ENCODE measurements at places on chromosomes 2 and 18.

DNA sequence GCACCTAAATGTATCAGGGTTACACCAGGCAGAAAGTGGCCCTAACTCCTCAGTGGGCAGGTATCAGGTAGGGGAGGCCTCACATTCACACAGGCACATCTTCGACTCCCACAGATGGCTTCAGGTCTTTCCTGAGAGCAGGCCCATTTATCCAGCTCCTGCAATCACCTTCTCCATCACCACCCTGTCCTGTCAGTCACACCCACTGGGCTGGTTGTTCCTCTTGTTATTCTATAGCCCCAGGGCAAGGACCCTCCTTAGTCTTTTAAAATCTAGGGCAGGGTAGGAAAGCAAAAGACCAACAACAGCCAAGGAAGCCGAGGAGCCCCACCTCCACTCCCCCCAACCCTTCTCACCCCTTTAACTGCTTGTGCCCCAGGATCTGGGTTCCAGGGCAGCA is 9.1 kb upstream of the HOXD4 start:
- no peak overlapping the region for H3K4me3 ChIP-seq
- no peak for DNase-seq
- H3K27me3 ChIP-seq = no peaks in the 10 kb centered on the region
- H3K27ac ChIP-seq = no peak overlapping the region
- H3K4me1 ChIP-seq = peaks cover 5% of the 10 kb centered on the region
- no peaks in the 10 kb centered on the region for H3K36me3 ChIP-seq

- no peak for DNase-seq
- H3K4me1 ChIP-seq = no peaks in the 10 kb centered on the region
- H3K27ac ChIP-seq = no peak overlapping the region
- H3K27me3 ChIP-seq = no peaks in the 10 kb centered on the region
Measured at GRCh38 chr18:8944871-8945245, 157.6 kb upstream of the NDUFV2 start.

DNA sequence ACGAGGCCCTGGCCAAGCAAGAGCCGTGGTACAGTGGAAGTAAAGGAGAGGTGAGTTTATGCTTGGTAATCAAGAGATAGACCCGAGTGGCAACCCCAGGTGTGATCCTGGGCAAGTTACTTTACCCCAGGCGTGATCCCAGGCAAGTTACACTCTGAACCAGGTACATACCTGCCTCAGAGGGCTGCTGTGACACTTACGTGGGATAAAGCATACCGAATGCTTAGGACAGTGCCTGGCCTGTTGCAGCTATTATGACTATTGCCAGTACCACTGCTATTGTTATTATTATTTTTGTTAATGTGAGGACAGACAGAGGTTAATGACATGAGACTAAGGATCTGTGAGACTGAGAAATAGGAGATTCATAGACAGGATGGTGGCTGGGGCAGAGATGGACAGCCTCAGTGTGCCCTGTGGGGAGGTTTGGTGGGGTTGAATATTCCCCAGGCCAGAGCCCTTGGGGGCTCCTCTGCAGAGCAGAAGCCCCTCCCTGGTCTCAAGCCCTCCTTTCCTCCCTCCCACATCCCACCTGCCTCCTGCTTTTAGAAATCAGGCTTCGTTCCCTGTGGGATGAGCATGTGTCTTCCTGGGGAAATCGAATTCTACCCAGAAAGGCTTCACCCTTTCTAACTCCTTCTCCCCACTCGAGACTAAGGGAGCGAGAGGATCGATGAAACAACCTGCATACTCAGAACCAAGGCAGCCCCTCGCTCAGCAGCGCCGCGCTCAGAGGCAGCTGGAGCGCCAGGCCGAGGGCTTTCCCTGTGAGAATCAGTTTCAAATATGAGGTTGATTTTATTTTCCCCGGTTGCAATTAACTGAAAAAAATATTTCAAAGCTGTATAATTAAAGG is 62.0 kb upstream of the SIX3 start:
- no peak overlapping the region for H3K27ac ChIP-seq
- H3K36me3 ChIP-seq = no peaks in the 10 kb centered on the region
- H3K27me3 ChIP-seq = no peaks in the 10 kb centered on the region
- no peaks in the 10 kb centered on the region for H3K4me1 ChIP-seq
- H3K4me3 ChIP-seq = no peak overlapping the region

- no peak for DNase-seq
- no peak overlapping the region for H3K27ac ChIP-seq
- no peaks in the 10 kb centered on the region for H3K36me3 ChIP-seq
- H3K4me3 ChIP-seq = no peak overlapping the region
- H3K4me1 ChIP-seq = no peaks in the 10 kb centered on the region
Measured at GRCh38 chr18:11520536-11520935, 88.9 kb upstream of the SLC35G4 start.

DNA sequence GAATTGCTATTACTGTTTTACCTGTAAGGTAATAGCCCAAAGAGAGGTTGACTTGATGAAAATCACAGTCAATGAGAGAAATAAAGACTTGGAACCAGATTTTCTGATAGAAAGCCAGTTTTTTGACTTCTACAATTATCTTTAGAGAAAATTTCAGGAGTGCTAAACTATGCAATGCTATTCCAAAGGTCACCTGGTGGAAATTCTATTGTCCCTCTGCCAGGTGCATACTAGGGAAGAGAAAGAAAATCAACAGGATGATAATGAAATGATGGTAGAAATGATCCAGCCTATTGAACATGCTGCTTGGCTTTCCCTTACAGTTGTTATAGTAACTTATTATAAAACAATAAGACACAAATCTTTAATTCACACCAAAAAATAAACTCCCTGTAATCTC is 85.0 kb downstream of the FASTKD2 start:
- H3K27ac ChIP-seq = no peak overlapping the region
- H3K4me1 ChIP-seq = peaks cover 4% of the 10 kb centered on the region
- H3K27me3 ChIP-seq = no peaks in the 10 kb centered on the region

DNA sequence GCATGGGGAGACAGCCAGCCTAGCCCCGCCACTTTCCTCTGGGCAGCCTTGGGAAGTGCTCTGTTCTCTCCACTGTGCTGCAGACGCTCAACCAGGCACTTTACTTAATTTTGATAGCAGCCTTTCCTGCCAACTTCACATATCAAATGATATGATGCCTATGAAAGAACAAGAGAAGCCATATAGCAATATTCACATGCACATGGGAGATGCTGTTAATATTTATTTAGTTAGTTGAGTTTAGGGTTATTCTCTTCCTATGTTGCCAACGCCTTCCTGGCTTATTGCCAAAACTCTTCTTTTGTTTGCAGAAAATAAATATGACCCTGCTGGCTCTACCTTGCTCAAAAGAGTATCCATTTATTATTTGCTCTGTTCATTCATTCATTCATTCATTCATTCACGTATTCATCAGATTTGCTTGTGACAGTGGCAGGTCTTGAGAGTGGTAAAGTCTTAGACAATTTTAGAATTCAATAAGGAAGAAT is 99.3 kb downstream of the GATA6 start:
- no peaks in the 10 kb centered on the region for H3K36me3 ChIP-seq
- no peak overlapping the region for H3K27ac ChIP-seq
- H3K4me1 ChIP-seq = no peaks in the 10 kb centered on the region

DNA sequence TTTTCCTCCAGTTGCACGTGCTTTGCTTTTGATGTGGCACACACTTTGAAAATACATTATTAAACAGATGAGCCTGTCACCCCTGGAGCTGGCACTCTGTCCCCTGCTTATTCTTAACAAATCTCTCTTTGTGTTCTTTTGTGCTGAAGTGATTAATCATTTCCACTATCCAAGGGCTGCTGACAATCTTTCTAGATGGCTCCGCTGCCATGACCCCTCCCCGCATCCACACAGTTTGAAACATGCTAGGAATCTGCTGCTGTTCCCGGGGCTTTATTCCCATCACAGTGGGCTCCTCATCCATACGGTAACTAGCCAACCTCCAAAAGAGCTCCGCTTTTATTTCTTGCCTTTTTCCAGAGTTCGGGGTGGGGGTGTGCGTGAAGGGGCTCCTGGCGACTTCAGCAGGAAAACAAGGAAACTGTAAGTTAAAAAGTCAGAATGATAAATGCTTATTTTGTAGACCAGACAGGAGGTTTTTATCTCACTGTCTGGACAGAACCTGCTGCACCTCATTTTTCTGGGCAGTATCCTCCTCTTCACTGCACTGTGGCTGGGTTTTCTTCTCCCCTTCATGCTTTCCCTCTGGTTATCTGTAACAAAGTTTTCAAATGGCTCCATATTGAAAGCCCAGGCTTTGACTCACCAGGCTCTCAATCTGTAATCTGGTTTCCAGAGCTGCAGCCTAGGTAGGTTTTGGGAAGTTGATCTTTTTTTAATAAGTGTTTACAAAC is 319.7 kb downstream of the AFF3 start:
- H3K36me3 ChIP-seq = no peaks in the 10 kb centered on the region
- H3K27ac ChIP-seq = no peak overlapping the region
- no peak for DNase-seq
- no peaks in the 10 kb centered on the region for H3K27me3 ChIP-seq

DNA sequence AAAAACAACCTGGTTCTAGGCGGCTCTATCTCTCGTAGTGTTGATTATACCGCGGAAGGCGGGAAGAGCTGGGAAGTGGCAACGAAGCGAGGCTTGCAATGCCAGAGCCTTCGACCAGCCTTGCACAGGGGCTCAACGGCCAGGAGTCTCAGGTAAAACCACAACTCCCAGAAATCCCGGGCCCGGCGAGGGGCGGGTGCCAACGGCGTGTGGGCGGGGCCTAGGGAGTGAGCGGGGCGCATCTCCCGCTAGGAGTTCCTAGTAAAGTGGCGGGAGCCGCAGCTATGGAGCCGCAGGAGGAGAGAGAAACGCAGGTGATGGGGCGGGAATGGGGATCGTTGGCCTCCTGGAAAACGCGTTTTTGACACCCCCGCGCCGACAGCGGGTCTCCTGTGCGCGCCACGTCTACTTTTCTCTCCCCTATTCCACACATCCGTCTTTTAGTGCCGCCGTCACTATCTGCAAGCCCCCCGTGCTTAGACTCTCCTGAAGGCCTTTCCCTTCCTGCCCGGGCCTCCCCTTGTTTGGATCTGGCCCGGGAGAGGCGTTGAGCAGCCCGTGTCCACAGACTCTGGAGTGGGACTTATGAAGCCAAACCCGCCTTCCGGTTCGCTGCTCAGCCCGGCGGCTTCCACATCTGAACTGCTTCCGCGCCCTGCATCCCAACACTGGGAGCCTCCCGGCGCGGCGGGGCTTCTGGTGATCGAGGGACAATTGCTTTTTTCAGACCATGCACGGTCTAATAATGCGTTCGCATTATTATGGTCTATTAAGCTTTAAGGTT is at the start of gene HAUS1:
HAUS1 (plus strand) TSS at position 258 of the 784 bp plus-strand sequence; CDS start at position 285, 27 bp downstream.
- H3K27ac ChIP-seq = peak within 1 kb of the TSS; percentile 84
- peaks cover 19% of the 10 kb centered on the region for H3K4me1 ChIP-seq
- peak within 1 kb of the TSS; percentile 85 for H3K4me3 ChIP-seq
- H3K27me3 ChIP-seq = no peaks in the 10 kb centered on the region
- peak; percentile 55 for DNase-seq

DNA sequence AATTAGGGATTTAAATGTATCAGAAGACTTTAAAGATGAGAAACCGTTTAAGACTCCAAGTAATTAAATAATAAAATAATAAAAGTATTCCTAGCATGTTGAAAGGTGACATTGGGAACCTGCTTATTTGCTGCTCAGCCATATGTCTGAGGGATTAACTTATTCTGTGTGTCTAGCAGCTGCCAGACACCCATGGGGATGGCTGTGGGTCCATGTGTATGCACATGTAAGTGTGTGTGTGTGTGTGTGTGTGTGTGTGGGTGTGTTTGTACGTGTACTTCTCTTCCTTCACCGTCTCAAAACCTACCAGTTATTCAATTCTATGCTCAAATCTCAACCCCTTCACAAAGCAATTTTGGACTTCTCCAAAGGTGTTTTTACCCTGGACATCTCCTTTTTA is 124.5 kb downstream of the SETBP1 start:
- H3K27ac ChIP-seq = peak overlapping the region; percentile 90
- no peaks in the 10 kb centered on the region for H3K27me3 ChIP-seq
- H3K4me3 ChIP-seq = no peak overlapping the region
- no peaks in the 10 kb centered on the region for H3K36me3 ChIP-seq
- H3K4me1 ChIP-seq = peaks cover 59% of the 10 kb centered on the region

GRCh38 chr2:164896634-164897355 is 55.2 kb upstream of the COBLL1 start:
- no peak overlapping the region for H3K4me3 ChIP-seq
- no peaks in the 10 kb centered on the region for H3K36me3 ChIP-seq
- no peak for DNase-seq

DNA sequence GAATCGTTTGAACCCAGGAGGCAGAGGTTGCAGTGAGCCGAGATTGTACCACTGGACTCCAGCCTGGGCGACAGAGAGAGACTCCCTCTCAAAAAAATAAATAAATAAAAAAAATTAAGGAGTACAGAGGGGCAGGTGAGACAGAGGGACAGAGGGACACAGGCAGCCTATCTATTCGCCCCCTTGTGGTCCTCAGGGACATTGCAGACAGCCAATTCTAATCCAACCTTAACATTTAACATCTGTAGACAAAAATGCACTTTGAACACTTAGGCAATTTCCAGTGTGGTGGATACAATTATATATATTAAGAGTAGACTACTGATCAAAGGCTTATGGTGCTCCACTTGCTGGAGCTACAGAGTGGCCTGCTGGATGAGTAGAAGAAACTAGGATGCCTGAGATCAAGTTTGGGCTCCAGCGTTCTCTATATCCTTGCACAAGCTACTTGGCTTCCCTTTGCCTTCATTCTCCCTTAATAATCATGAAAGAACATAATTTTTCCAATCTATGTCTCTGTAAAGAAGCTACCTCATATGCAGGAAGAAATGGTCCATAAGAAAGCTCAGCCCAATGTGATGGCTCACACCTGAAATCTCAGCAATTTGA is 8.2 kb upstream of the SMARCAL1 start:
- no peak for DNase-seq
- H3K4me3 ChIP-seq = no peak overlapping the region
- H3K27ac ChIP-seq = no peak overlapping the region
- no peaks in the 10 kb centered on the region for H3K36me3 ChIP-seq
- no peaks in the 10 kb centered on the region for H3K27me3 ChIP-seq

DNA sequence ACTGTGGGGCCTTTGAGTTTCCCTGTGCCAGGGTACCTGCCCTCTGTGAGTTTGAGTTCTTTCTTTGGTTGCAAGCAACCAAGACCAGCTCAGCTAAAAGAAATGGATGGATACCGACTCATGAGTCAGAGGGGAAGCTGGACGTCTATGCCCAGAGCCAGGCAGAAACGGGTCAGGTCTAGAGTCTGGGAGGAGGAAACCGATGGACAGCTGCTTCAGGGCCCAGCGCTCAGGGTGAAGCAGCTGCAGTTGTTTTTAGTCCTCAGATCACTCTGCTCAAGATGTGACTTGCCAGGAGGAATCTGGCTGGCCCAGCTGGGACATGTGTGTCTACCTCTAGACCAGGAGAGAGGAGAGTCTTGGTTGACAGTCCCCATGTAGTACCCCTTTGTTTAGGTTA is 10.1 kb upstream of the TYMS start:
- no peaks in the 10 kb centered on the region for H3K27me3 ChIP-seq
- no peak overlapping the region for H3K27ac ChIP-seq
- DNase-seq = no peak

- H3K27ac ChIP-seq = no peak overlapping the region
- no peak overlapping the region for H3K4me3 ChIP-seq
- no peak for DNase-seq
- H3K27me3 ChIP-seq = no peaks in the 10 kb centered on the region
- no peaks in the 10 kb centered on the region for H3K4me1 ChIP-seq
Measured at GRCh38 chr18:28916456-28916855, 739.5 kb upstream of the CDH2 start.

Measured in thoracic aorta (tissue), 2 donors.